Activated effector memory CD4-positive, alpha-beta T cell treated with Interleukin-2 at 50 U/mL for 16 hours (primary cell): ENCODE measurements at places on chromosomes 3 and 15.

DNA sequence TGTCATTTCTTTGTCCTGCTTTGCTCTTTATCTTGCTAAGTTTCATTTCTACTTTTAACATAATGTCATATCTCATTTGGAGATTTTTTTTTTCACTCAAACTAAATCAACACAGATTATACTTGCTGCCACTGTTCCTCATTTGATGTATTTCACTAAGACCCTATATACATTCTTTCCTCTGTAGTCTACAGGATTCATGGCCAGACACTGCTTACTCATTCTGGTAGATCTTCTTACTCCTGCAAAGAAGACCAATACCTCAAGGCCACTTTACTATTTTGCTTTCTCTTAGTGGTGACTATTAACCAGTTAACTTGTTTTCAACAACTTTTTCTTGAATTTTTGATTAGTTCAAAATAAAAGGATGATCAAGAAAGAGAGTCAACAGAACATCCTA, 26.6 kb downstream of the SLC24A5 start:
- no peak for DNase-seq

- DNase-seq, result no peak
Observed at GRCh38 chr15:100194996-100195395, 146.8 kb downstream of the ADAMTS17 start.

GRCh38 chr15:96598514-96598913, 268.0 kb downstream of the NR2F2 start:
- DNase-seq, result no peak

DNA sequence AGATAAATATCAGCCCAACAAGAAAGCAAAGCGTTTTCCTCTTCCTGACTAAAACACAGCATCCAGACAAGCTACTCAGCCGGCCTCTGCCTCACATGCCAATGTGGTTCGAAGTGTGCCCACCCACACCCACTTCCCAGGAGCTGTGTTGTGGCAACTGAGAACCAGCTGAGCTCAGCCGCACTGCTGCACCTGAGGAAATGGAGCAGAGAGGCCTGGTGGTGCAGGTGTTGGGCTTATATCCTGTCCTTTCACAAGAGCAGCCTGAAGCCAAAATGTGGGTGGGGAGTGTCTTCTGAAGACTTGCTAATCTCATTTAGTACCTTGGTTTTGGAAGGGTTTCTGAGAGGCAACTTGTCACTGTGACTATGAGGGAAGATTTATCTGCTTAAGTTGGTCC, 23.0 kb upstream of the RETNLB start:
- peak; percentile 21 for DNase-seq

DNA sequence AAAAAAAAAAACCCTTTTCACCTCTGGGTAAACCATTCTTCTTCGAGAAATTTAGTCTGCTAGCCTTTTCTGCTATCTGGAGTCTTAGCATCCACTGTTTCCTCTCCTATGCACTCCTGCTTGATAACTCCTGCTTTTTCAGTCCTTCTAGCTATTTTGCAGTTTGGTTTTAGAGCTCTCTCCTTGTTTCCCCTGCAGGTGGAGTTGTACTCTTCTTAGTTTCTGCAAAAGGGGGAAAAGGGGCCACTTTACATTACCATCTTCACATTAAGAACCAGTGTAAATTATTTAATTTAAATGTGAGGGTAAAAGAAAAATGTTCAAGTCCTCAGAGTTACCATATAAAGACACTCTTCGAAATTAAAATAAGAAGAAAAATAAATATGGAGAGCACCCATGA, 23.6 kb upstream of the MYLK start:
- no peak for DNase-seq

- no peak for DNase-seq
Observed at GRCh38 chr15:26392956-26393355, 379.9 kb downstream of the GABRB3 start.

GRCh38 chr15:57221134-57221533, 155.2 kb upstream of the CGNL1 start:
- no peak for DNase-seq

GRCh38 chr3:148333091-148333490, 364.6 kb upstream of the AGTR1 start:
- no peak for DNase-seq

- DNase-seq, result no peak
Observed at GRCh38 chr15:34896183-34896582, 73.4 kb downstream of the AQR start.
